ENCODE measurements at places on chromosomes 11 and 22. TPM values are rescaled to one million over a fixed set of nuclear protein-coding genes. Genes with fewer than 3 reads are reported as not detected.

ART5 gene
- total RNA-seq, result not detected

MAJIN gene
- not detected for total RNA-seq

PRCP gene
- 588 TPM for total RNA-seq

PRR33 gene
- total RNA-seq, result not detected

ENTHD1 gene
- total RNA-seq, result not detected

FGF19 gene
- total RNA-seq, result not detected

SCGB1D4 gene
- total RNA-seq, result not detected

KCNK7 gene
- total RNA-seq, result under 0.01 TPM

SAA2 gene
- not detected for total RNA-seq

Data from bladder microvascular endothelial cell (primary cell).